Activated naive CD4-positive, alpha-beta T cell treated with anti-CD3 and anti-CD28 coated beads for 36 hours (primary cell): ENCODE measurements at places on chromosomes 2 and 18.

- DNase-seq = no peak
These were observed 160.7 kb upstream of the HDAC4 start for GRCh38 chr2:239561446-239562001.

GRCh38 chr2:62408241-62408677 is 97.7 kb downstream of the TMEM17 start:
- no peak for DNase-seq

- no peak for DNase-seq
These were observed 1049.2 kb upstream of the ZEB2 start for GRCh38 chr2:145569108-145569507.

- DNase-seq = peak; percentile 12
These were observed 18.9 kb upstream of the THOC1 start for GRCh38 chr18:286515-287310.

GRCh38 chr18:63208676-63209075 is 110.9 kb downstream of the BCL2 start:
- DNase-seq = no peak

DNA sequence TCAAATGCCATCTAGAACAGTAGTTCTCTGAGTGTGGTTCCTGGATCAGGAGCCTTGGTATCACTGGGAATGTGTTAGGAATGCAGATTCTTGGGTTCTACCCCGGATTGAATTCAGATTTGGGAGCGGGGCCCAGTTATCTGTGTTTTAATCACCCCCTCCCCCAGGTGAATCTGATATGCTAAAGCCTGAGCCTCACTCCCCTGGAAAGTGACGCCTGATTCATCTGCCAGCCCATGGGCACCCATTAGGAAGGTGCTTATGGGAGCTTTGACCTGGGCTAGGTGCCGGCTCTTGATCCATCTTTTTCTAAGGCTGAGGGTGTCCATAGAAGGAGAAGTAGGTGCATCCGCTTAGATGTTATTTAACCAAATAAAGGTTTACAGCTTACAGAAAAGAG is 199.4 kb downstream of the NEDD4L start:
- no peak for DNase-seq

DNA sequence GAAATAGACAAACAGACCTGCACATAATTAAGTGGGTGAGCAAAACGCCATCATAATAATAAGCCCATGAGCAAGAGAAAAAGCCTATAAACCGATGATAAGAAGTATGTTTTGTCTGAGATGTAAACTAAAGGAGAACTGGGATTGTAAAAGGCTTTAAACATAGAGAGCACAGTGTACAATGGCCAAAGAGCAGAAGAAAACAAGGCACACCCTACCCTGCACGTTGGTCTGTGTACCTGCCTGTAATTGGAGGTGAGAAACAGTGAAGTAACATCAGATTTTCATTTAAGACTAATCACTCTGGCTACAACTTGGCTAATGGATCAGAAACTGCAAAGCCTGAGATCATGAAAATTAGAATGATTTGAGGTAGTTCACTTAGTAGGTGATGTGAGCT is 1094.7 kb upstream of the GYPC start:
- DNase-seq = no peak

GRCh38 chr2:108263401-108263800 is 23.6 kb downstream of the SULT1C3 start:
- DNase-seq = no peak

DNA sequence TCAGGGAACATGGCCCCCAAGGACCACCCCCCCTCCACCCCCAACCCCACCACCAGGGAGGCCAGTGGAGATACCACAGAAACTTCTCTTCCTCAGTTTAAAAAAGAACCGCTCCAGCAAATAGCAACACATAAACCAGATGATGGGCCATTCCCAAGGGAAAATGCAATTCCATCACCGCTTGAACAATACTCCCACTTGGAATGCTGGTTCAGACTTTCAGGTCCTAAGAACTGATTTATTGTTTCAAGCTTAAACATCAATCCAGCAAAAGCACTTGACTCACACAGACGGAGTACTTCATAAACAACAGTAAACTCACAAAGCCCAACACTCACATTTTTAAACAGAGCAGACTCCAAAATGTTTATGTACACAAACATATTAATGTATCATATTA is 6.9 kb downstream of the HDAC4 start:
- DNase-seq = no peak

DNA sequence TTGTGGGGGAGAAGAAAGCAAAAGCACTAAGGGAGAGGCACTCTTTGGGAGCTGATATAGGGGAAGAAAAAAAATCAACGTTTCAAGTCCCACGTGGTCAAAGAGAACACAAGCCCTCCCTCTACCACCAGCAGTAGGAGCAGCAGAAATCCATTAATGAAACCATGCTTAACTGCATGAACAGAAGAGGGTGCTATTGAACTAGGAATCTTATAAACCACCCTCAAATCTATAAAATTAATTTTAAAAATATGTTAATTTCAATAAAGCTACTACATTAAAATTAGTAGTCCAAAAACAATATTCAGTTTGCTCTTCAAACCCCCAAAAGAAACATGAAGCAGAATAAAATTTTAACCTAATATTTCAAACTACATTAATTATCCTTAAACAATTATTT is 147.8 kb downstream of the TMEM18 start:
- DNase-seq = no peak

DNA sequence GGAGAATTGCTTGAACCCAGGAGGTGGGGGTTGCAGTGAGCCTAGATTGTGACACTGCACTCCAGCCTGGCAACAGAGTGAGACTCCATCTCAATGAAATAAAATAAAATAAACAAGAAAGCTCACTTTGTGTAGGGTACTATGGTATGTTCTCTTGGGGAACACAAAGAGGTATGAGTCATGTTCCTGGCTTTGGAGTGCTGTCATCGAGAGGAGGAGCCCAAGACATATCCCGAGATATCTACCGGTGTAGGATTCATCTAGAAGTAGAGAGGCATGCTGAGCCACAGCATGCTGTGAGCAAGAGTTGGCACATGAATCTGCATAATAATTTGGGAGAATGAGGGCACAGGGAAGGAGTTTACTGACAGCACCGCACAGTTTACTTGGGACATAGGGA is 244.9 kb upstream of the EPHA4 start:
- no peak for DNase-seq

GRCh38 chr2:11305958-11306357 is 38.5 kb downstream of the ROCK2 start:
- DNase-seq = no peak

DNA sequence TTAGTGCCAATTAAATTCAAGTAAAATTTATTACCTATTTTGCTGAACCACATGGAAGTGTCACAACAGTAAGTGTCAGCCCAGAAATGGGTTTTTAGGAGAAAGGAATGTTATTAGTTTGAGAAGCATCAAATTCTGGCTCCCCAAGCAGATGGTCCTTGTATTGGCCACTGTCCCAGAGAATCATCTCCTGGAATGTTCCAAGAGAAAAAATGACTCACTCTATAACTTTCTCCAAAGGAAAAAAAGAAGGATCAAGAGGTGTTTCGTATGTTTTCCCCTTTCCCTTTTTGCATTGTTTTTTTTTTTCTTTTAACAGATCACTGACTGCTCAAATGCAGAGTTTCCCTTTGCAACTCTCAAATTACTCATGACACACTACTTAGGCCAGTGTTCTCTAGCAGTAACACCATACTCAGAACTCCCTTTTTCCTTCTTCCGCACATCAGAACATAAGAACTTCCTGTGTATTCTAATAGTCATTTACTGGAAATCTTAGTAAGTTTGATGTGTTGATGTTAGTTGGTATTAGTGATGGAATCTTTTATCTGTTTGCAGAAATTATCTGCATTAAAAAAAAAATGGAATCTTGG is 390.3 kb downstream of the GPD2 start:
- DNase-seq = no peak

GRCh38 chr2:145020694-145021093 is 500.8 kb upstream of the ZEB2 start:
- no peak for DNase-seq

GRCh38 chr2:86788165-86788564 is 2.5 kb downstream of the CD8A start:
- DNase-seq = no peak

DNA sequence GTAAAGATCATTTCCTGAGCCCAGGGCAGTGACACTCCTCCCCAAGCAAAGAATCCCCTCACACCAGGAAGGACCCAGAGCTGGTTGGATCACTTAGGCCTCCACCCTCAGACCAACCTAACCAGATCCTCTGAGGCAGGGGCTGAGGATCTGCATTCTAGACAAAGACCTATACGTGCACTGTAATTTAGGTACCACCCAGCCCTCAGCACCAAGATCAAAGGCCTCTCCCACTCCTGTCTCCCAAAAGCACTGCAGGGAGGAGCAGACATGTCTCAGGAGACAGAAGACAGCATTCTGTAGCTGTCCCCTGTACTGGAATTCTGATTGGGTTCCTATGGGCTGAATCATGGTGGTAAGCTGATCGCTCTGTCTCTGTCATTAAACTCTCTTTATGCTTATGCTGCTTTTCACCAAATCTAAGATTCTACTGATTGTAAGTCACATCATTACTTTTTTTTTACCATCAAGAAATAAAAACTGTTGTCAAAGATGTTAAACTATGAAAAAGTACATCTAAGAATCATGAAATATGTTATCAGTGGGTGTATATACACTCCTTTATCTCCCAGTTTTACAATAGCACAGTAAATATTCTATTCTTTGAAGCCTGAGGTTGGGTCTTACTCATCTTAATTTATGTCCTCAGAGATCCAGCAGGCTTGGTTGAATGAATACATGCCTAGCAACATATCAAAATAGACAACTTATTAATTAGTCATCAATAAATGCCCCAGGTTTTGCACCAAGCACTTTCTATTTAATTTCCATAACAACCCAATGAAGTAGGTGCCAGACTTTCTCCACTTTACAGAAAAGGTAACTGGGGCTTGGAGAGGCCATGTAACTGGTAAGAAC is 28.3 kb downstream of the MCFD2 start:
- DNase-seq = no peak

- DNase-seq = no peak
These were observed 113.5 kb downstream of the RBMS1 start for GRCh38 chr2:160380000-160380570.

DNA sequence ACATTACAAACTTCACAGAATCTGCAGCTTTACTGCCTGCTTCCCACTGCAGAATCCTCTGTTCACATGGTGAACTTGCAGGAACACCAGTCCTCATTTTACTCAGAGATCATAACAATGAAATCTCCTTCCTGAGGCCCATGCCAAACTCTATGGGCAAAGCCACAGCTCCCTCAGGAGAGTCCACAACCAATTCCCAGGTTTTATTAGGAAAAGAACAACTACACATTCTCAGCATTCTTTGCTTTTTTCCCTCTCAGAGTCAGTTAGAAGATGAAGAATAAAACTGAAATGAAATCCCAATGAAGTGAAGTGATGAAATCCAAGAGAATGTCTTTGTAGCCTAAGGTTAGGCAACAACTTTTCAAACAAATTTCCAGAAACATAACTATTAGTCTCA is 233.7 kb downstream of the DSEL start:
- DNase-seq = no peak

GRCh38 chr2:240429341-240429871 is 6.1 kb upstream of the GPC1 start:
- no peak for DNase-seq

- DNase-seq = no peak
These were observed 223.4 kb downstream of the WDPCP start for GRCh38 chr2:63364866-63365265.

DNA sequence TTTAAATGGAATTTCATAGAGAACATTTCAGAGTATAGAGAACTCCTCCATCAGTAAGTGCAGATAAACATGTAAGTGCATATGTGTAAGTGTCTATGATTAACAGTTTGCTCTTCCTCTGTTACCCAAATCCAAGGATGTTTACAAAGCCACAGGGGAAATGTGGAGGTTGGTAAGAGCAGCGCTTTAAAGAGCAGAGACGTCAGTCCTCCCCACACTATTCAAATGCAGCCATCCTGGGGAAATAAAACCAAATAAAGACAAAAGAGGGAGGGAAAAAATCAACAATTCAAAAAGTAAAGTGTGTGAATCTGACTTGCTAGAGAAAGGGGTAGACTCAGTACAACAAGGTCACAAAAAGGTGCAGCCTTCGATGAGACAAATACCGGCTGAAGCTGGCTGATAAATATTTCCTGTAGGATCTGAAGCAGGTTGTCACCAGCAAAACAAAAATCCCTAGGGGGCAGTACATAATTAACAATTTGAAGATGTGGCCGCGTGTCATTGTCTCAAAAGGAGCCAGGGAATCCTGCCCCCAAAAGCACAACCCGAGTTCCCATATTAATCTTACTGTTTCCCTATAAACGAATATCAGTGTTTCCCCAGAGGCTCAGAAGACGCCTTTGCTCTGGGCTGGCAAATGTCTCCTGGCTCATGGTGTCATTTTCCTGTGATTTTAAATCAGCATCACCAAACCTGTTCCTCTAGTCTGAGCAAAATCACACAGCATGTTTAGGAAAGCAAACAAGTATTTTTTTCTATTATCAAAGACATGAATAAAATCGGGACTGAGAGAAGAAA is 216.5 kb downstream of the CDCA7 start:
- DNase-seq = peak; percentile 8

GRCh38 chr2:123688231-123688940 is 336.7 kb upstream of the CNTNAP5 start:
- no peak for DNase-seq

- no peak for DNase-seq
These were observed 96.8 kb downstream of the GLI2 start for GRCh38 chr2:120832296-120833070.

GRCh38 chr2:159326569-159327255 is 40.2 kb upstream of the WDSUB1 start:
- no peak for DNase-seq

DNA sequence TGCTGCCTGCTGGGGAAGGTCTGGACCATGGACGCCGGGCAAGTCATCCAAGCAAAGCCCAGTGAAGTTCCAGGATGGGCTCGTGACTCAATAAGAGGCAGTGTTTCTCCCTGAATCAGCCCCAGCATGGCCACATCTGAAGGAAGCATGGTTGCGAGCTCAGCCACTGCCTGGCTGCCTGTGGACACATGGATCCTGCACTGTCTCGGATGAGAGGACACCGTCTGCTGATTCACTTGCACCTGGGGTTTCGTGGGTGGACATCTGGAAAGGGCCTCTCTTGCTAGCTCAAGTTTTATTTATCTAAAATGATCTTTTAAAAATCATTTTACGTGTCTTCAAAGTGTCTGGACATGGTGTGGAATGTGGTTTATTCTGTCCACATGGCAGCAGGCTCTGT is 224.8 kb upstream of the FN1 start:
- DNase-seq = no peak

DNA sequence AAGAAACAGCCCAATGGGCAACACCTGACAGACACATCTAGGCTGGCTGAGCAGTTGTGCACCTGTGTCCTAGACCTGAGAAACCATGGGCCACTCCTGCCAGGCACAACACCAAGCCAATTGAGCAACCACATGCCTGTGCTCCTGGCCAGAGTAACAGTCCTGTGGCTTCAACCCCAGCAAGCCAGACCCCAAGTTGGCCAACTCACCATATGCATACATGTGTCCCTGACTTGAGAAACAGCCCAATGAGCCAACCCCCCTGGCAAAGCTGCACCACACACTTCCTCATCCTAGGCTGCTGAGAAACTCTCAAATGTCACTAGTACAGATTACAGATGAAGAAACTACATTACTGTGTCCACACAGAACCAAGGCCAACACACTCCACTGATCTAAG is 36.6 kb downstream of the USP34 start:
- no peak for DNase-seq

GRCh38 chr18:5891854-5892215 is 3.5 kb downstream of the TMEM200C start:
- DNase-seq = no peak

- DNase-seq = no peak
These were observed 55.9 kb downstream of the COPS8 start for GRCh38 chr2:237141571-237142051.
